ENCODE measurements at places on chromosomes 5 and 9.

DNA sequence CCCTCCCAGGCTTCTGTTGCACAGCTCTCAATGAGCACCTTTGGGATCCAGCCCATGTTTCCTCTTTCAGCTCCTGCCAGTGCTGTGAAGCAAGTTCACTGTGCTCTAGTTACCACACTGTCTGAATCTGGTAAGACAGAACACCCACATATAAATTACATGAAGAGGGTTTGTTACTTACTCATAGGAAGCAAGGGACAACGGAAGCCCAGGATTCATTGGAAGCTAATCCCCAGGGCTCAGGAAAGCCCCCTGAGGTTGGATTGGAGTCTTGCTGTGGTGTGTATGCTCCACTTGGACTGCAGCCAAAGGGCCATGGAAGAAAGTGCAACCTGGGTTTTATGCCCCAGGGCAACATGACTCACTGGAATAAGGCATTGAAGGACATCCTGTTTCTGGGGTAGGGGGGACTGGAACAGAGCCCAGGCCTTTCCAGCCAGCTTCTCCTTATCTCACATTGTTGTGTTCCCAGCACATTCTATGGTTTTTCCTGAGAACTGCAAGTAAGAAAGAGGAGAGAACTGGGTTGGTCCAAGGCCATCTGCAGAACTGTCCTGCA is 15.6 kb upstream of the CLK4 start:
- no peak for DNase-seq

DNA sequence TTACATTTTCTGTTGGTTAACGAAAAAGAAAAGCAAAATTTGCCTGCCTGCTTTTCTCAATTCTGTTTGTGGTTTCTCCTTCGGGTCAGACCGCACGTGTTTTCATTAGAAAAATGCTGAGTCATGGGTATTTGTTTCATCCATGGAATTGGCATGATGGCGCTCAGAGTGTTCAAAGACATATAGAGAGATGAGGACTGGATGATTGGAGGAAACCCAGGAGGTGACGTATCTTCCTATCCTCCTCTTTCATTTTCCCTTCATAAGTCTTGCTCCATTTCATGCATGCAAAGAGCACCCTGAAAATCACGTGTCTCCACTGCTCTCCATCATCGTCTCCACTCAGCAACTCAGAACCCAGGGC is 353.8 kb upstream of the WWC1 start:
- no peak for DNase-seq

DNA sequence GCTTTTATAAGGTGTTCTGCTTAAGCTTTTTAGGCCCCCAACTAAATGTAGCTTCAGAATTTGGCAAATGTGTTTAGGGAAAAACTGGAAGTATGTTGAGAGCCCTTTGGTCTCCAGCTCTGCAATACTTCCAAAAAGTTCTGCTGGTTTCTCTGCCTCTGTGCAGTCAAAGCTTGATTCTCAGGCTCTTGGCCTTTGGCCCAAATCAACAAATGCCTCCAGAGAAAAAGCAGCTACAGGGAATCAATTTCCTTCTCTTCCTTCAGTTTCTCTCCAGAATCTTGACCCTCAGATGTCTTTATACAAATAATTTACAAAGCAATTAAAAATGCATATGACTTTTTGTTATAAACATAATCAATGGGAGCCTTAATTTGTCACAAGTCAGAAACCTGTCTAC is 235.7 kb downstream of the COMMD10 start:
- no peak for DNase-seq

DNA sequence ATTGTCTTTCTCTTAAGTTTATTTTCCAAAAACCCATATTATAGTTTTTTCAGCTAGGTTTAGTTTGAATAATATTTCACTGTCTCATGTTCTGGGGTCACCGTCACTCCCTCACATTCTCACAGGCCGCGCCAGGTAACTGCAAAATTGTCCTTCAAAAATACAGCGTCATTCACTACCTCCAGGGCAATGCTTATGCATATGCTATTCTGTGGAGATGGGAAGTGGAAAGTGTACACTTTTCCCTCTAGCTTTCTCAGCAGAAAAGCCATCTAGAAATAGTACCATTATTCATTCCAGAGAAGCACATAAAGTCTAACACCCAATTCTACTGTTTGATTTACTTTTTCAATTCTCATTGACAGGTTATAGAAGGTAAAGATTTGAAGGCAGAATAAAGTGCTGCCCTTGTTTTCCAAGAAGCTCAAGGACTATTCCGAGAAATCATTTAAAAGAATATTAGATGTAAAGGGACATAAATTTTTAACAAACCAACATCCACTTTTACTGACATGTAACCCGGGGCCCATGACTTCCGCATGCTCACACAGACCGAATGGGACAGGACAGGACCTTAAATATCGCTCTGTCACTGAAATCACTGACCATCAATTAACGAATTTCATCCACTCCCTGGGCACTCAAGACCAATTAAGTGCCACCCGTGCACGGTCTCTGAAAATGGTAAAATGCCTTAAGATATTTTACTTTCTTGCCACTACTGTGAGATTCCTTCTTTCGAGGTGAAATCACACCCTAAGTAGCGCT is 720 bp downstream of the NUDT12 start:
- no peak for DNase-seq

GRCh38 chr9:112971415-112971814 is 40.6 kb downstream of the ZNF883 start:
- DNase-seq = peak; percentile 19
